ENCODE measurements at places on chromosomes 7 and 10.

DNA sequence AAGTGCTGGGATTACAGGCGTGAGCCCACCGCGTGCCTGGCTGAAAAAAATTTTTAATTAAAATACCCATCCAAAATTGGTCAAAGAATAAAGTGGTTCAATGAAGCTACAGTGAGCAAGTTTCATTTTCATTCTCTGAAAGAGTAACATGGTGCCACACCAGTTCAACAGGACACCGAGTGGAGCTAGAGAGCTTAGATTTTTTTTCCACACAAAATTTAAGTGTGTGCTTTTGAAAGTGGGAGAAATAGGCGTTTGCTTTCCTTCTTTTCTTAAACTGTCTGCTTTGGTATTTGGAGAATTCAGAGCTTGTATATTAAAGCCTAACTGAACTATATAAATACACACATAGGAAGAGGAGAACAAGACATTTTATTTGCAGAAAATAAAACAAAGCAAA lies 43.4 kb downstream of the BPGM start:
- peak; percentile 53 for DNase-seq

- peak; percentile 48 for DNase-seq
Observed at GRCh38 chr10:29304264-29304994, 15.6 kb downstream of the LYZL1 start.

GRCh38 chr7:13152755-13153154 lies 465.3 kb downstream of the ARL4A start:
- DNase-seq, result no peak

- DNase-seq, result no peak
Observed at GRCh38 chr10:48913674-48914073, 26.0 kb downstream of the LRRC18 start.

- DNase-seq, result no peak
Observed at GRCh38 chr7:74405191-74405898, 48.4 kb upstream of the GTF2IRD1 start.

DNA sequence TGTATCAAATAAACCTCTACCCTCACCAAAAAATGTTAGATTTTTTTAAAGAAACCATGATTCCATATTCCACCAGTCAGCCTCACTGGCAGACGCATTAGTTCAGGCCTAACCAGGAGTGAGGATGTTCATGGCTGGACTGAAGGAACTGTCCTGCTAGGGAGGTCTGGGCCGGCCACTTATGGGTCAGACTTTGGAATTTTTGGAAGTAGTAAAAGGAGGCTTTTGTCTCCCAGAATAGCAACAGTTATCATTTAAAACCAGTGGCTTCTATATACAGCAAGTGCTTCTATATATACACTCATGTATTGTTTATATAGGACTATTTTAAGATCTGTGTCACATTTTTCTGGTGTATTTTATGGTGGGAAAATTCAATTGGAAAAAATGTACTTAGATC lies 120.5 kb downstream of the CNNM2 start:
- DNase-seq, result no peak

GRCh38 chr7:108292541-108292940 lies 162.4 kb upstream of the LAMB4 start:
- no peak for DNase-seq

DNA sequence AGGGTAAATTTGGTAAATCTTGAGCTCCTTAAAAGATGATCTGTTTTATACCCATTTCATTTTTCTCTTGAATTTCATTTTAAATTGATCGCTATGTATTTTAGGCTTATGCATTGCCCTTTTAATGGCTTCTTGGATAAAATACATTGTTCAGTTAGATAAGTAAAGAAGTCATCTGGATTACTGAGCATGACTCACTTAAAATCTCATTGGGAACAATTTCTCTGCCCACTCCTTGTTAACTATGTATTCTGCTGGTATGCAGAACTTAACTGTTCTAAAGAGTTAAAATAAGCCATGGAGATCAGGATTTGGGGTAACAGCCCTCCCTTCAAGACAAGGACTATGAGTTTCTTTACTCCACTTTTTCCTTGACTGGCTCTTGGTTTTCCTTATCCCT lies 134.2 kb downstream of the SND1 start:
- no peak for DNase-seq

GRCh38 chr10:33111488-33112051 lies 153.5 kb upstream of the ITGB1 start:
- no peak for DNase-seq

- no peak for DNase-seq
Observed at GRCh38 chr10:48694371-48695030, 9.8 kb downstream of the WDFY4 start.

GRCh38 chr7:31122649-31123058 lies 70.5 kb downstream of the ADCYAP1R1 start:
- DNase-seq, result peak; percentile 71

GRCh38 chr7:155850001-155850436 lies 37.8 kb upstream of the SHH start:
- no peak for DNase-seq

DNA sequence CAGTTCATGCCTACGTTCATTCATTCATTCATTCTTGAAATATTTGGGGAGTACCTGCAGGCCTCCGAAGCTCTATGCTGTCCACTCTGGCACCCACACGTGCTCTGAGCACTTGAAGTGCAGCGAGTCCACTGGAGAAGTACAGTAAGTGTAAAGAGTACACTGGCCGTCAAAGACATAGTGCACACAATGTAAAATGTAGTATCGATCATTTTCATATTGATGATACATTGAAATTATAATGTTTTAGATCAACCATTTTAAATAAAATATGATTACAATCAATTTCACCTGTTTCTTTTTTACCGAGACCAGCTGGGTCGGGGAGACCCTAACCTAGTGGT lies 37.0 kb upstream of the PURB start:
- no peak for DNase-seq

DNA sequence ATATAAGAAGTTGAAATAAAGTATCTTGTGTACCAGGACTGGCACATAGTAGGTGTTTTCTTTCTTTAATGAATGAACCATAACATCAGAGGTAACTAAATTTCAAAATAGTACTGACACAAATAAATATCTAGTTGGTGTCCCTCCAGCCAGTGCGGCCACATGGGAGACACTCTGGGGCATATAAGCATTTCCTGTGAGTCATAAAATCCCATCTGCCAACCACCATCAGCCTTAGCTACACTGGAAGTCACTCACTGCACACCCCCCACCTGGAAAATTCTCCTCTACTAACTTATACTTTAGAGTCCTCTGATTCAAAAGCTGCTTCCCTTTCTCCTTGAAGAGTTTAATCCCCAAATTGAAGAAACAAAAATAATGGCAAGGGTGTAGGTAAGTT lies 32.5 kb downstream of the DYDC1 start:
- DNase-seq, result no peak

DNA sequence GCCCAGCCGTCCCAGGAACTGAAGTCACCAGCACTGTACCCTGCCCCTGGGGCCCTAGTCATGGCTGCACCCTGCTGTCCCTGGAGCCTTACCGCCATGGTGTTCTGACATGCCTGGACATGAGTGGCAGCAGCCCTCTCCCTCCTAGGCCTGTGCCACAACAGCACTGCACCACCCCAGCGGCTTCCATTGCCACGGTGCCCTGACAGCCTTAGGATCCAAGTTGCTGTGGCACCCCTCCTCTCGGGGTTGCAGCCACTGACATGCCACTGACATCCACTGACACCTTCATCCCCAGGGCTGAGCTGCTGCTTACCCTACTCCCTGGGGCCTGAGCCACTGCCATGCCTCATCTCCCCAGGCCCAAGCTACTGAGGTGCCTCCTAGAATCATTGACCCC lies 39.6 kb upstream of the SHH start:
- DNase-seq, result no peak

DNA sequence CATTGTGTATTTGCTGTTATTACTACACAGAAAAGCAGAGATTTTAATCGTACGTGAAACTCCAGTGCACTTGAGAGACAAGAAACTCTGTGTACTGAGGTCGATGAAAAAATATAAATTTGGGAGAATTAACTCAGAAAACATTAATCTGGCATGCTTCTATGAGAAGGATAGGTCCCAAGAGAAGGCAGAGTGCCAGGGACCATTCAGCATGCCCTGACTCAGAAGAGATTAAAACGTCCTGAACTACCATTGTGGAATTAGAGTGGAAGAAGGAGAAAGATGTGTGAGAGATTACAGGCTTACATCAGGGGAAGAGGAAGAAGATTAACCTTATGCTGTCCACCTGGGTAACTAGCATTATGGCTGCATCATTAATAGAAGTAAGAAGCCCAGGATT lies 72.4 kb downstream of the REEP3 start:
- no peak for DNase-seq

- no peak for DNase-seq
Observed at GRCh38 chr10:78389419-78389818, 355.8 kb downstream of the RPS24 start.

- DNase-seq, result no peak
Observed at GRCh38 chr7:29588900-29589696, 25.5 kb downstream of the PRR15 start.
